ENCODE measurements at places on chromosomes 7 and 10.

GRCh38 chr7:107660381-107661080 is at the start of gene SLC26A4:
SLC26A4 (plus strand) TSS chr7:107660828; CDS start chr7:107661642, 814 bp downstream.
- no peak for DNase-seq

GRCh38 chr10:127577376-127578258 is 28.5 kb downstream of the NPS start:
- no peak for DNase-seq

GRCh38 chr7:157786375-157787274 is 449.8 kb downstream of the DNAJB6 start:
- DNase-seq, result no peak

DNA sequence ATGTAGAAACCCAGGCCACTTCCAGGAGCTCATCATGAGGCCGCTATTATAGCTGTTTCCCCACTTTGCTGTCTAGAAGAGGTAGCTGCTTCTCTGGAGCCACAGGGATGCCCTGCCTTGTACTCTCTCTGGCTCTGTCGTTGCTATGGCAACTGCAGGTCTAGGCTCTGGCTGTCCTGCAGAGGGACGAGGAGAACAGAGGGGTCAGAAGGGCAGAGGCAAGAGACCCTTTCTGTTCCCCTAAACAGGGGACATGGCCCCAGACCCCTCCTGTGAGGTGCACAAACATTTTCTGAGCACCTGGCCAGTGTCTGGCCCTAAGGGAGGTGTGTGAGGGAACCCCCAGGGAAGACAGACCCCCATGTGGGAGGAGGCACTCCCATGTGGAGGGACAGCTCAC is 31.4 kb downstream of the ITPRIP start:
- no peak for DNase-seq

- DNase-seq, result no peak
These were observed 271.5 kb upstream of the ZWINT start for GRCh38 chr10:56632537-56632936.

- DNase-seq, result no peak
These were observed 61.8 kb upstream of the DOCK1 start for GRCh38 chr10:126843299-126843934.

DNA sequence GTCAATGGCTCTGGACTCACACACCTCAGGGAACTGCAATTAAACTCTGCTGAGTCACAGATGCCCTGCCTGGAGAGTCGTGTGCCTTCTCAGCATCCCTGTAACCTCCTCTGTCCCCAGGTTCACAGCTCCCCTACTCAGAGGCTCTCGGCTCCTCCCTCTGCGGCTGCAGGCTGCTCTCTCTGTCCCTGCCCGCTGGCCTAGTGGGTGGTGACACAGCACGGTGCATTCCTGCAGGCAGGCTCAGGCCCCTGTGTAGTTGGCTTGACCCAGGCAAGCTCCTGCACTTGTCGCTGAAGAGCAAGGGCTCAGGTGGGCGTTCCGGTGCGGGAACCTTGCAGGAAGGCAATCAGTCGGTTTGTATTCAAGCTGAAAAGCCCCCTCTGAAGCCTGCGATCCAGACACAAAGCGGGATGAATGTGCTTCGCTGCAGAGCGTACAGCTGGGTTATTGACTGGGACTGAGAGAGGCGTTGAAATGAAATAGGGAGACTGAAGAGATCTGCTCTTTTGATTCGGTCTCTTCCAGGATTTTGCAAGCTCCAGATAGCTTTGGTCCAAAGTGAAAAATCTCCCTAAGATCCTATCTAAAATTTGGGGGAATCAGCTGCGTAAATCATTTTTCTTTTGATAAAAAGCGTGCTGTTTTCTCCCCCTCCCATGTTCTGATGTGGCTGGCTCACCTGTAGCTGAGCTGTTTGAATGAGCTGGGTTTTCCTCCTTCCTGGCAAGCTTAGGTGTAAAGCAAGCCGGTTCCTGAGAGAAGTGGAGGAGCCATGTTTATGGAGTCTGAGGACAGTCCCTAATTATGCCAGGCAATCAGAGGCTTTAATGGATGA is 208.7 kb upstream of the PHYHIPL start:
- no peak for DNase-seq

DNA sequence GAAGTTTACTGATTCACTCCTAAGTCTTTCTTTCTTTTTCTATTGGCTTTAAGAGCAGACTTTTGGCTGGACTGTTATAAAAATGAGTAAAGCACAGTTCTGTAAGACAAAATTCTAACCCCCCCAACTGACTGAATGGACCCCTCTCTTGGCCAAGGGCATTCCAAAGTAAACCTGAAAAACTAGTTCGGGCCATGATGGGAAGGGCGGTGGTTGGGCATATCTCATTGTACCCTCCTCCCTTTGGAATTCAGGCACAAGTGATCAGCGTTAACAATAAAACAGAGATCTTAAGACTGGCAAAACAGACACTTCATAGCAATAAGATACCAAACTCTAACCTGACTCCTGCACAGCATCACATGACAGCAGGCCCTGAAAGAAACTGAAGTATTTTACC is 6.1 kb upstream of the KIF20B start:
- no peak for DNase-seq

GRCh38 chr10:101297901-101298486 is 56.0 kb upstream of the BTRC start:
- DNase-seq, result no peak

GRCh38 chr7:37097983-37098382 is 350.7 kb downstream of the ELMO1 start:
- DNase-seq, result no peak

GRCh38 chr7:130912082-130912861 is 178.3 kb upstream of the KLF14 start:
- DNase-seq, result no peak

Measured in NCI-H2081 treated with DMSO at 0.1 percent for 48 hours (cell line).